Glutamatergic neuron (in vitro differentiated cells): ENCODE measurements at places on chromosomes 5 and 9. TPM values are rescaled to one million over a fixed set of nuclear protein-coding genes. Genes with fewer than 3 reads are reported as not detected.

DNA sequence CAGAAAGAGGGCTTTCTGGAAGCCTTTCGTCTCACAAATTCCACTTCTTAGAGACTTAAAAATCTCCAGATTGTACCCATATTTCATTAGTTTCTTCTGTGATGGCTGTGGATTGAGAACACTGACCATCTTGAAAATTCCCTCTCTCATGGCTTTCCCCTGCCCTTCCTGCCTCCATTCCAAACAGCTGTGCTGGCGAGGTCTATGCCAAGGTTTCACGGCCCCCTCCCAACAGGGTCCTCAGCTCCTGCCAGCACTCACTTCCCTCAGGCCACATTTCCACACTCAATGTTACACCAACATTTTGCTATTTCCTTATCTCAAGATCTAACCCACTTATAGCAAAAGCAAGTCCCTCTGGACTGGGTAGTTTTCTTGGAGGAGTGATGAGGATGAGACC, 40.3 kb upstream of the EQTN start:
- H3K4me3 ChIP-seq, result no peak overlapping the region
- no peak for DNase-seq
- no peak overlapping the region for H3K27ac ChIP-seq
- H3K27me3 ChIP-seq, result no peaks in the 10 kb centered on the region
- no peaks in the 10 kb centered on the region for H3K36me3 ChIP-seq

GRCh38 chr5:148834689-148835088, 8.3 kb downstream of the ADRB2 start:
- no peak overlapping the region for H3K27ac ChIP-seq
- H3K4me1 ChIP-seq, result no peaks in the 10 kb centered on the region
- no peaks in the 10 kb centered on the region for H3K27me3 ChIP-seq

- H3K27me3 ChIP-seq, result no peaks in the 10 kb centered on the region
- no peak for DNase-seq
- no peak overlapping the region for H3K4me3 ChIP-seq
- no peak overlapping the region for H3K27ac ChIP-seq
- H3K4me1 ChIP-seq, result no peaks in the 10 kb centered on the region
These were observed 327.2 kb downstream of the DEPDC1B start for GRCh38 chr5:60372786-60373185.

DNA sequence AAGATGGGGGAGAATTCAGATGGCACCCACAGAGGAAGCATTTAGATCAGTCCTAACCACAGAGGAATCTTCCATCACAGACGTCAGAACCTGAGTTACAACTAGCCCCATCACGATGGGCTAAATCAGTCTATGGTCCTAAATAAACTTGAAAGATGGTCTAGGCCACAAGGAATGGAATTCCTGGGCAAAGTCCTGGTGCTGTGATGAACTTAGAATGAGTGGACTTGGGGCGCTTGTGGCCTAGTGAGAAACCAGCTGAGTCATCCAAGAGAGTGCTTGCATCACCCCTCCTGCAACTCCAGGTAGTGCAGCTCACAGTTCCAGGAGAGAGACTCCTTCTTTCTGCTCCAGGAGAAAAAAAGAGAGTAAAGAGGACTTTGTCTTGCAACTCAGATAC, 722.9 kb upstream of the RGMB start:
- H3K4me3 ChIP-seq, result no peak overlapping the region
- H3K4me1 ChIP-seq, result no peaks in the 10 kb centered on the region
- H3K27ac ChIP-seq, result no peak overlapping the region
- DNase-seq, result no peak
- H3K27me3 ChIP-seq, result no peaks in the 10 kb centered on the region

DNA sequence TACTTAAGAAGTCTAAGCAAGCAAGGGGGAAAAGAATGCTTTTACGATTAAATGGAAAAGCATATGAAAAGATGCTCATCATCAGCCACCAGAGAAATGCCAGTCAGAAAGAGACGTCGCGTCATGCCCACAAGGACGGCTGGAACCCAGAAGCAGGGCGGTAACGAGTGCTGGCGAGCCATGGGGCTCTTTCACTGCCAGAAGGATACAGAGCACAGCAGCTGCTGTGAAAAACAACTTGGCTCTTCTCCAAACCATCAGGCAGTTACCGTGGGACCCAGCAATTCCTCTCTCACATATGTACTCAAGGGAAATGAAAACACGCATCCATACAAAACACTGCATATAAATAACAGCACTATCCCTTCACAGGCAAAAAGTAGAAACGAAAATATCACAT, 95.5 kb downstream of the CAMSAP1 start:
- DNase-seq, result no peak
- H3K36me3 ChIP-seq, result no peaks in the 10 kb centered on the region
- H3K4me3 ChIP-seq, result peak overlapping the region; percentile 3
- H3K27ac ChIP-seq, result peak overlapping the region; percentile 86
- peaks cover 22% of the 10 kb centered on the region for H3K27me3 ChIP-seq
- peaks cover 51% of the 10 kb centered on the region for H3K4me1 ChIP-seq

DNA sequence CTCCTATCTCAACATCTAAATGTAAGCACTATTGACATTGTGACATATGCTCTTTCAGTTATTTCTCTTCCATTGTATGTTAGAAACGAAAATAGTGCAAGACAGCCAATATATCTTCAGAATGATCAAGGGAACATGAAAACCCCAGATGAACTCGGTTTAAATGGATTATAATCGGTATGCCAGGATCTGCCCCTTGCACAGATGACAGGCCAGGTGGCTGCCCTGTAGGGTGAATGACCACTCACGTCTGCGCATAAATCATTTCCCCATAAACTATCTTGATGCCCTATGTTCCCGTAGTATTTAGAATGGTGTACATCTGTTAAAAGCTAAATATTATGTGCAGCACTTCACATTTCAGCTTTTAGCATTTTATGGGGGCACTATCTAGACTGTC, 69.7 kb upstream of the RANBP3L start:
- peaks cover 11% of the 10 kb centered on the region for H3K4me1 ChIP-seq
- H3K4me3 ChIP-seq, result no peak overlapping the region
- H3K27ac ChIP-seq, result no peak overlapping the region

- H3K4me3 ChIP-seq, result no peak overlapping the region
- H3K4me1 ChIP-seq, result no peaks in the 10 kb centered on the region
- H3K27me3 ChIP-seq, result no peaks in the 10 kb centered on the region
- no peaks in the 10 kb centered on the region for H3K36me3 ChIP-seq
These were observed 60.2 kb downstream of the FBXO38 start for GRCh38 chr5:148443998-148444397.

DNA sequence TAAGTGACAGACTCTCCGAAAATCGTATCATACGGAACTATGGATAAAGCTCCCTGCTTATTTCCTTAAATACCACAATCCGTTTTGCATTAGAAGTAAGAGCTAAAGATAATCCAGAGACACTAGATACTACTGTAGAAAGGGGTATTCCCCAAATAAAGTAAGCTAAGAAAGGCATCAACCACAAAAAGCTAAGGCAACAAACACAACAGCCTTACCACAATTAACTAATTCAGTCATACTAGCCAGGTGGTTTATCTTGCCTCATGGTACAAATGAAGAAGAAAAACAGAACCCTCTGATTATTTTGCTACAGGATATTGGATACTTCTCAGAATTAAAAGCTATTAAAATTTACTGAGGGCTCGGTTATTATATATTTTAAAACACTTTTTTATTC, 14.1 kb downstream of the ERP44 start:
- H3K4me1 ChIP-seq, result peaks cover 55% of the 10 kb centered on the region
- no peak for DNase-seq
- no peak overlapping the region for H3K4me3 ChIP-seq
- no peaks in the 10 kb centered on the region for H3K36me3 ChIP-seq
- H3K27ac ChIP-seq, result peak overlapping the region; percentile 81

DNA sequence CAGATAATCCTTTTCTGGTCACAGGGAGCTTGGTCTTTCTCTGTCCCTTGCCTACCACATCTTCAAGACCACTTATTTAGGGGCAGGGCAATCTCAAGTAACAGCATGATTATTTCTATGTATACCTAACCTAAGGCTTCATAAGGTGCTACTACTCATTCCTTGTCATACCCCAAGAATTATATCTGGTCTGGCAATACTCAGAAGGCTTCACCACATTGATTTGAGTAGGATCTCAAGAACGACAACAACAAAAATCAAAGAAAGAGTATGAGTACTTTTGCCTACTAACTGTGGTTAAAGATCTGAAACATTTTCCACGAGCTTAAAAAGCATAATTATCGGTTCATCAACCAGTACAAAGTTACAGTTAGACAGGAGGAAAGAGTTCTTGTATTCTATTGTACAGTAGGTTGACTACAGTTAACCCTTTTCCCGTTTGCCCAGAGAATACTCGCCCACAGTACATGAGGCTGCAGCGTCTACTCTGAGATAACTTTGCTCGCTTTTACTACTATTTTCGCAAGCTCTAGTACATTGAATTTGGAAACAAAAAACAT, 41.0 kb downstream of the FANCC start:
- H3K4me3 ChIP-seq, result no peak overlapping the region
- no peak overlapping the region for H3K27ac ChIP-seq
- H3K27me3 ChIP-seq, result no peaks in the 10 kb centered on the region
- peaks cover 27% of the 10 kb centered on the region for H3K36me3 ChIP-seq

DNA sequence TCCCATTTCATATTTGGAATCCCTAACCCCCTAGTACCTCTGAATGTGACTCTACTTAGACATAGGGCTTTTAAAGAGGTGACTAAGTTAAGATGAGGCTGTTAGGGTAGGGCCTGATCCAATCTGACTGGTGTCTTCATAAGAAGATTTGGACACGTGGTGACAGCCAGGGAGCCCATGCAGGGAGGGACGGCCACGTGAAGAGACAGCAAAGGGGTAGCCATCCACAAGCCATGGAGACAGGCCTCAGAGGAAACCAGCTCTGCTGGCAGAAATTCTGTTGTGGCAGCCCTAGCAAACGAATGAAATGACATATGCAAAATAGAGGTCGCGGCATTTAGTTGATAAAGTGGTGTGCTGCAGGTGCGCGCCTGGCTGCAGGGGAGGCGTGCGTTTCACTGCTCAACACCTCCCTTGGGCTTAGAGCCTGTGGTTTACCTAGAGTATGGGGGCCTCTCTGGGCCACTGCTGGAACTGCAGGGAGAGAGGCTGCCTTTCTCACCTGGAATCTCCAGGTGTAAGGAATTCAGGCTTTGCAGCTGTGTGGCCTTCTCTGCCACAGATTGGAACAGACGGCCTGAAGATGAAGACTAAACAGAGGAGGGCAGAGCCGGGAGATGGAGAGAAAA, 7.1 kb upstream of the AFAP1L1 start:
- no peak overlapping the region for H3K4me3 ChIP-seq
- no peak overlapping the region for H3K27ac ChIP-seq
- no peaks in the 10 kb centered on the region for H3K36me3 ChIP-seq
- H3K27me3 ChIP-seq, result peaks cover 8% of the 10 kb centered on the region
- peaks cover 8% of the 10 kb centered on the region for H3K4me1 ChIP-seq
- peak; percentile 40 for DNase-seq

Gene FAM169A
- total RNA-seq, result 9.5 TPM

Gene FCN1
- total RNA-seq, result not detected

Gene NIPAL4
- not detected for total RNA-seq

Gene IDNK
- 2.8 TPM for total RNA-seq
